NCI-H345 (cell line): ENCODE measurements at places on chromosomes 1 and 21.

- DNase-seq = no peak
These were observed 311.0 kb upstream of the PROX1 start for GRCh38 chr1:213676736-213677135.

DNA sequence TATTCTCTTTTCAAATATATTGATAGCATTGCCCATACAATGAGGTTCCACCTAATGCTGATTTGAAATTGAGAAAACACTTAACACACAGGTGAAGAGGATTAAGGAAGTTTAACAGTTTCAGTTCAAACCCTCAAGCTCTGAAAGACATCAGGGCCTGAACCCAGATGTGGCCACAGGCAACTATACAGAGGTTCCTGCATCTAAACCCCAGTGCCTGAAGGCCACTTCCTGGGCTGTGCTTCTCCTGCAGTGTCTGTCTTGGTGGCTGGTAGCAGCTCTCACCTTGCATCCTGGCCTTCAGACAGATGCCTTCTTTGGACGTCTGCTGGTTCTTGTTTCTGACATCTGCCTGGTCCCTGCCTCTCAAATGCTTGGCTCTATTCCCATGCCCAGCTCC lies 25.1 kb upstream of the NGF start:
- DNase-seq = no peak

- DNase-seq = peak; percentile 53
These were observed 363.5 kb upstream of the USP24 start for GRCh38 chr1:55578646-55579045.

- no peak for DNase-seq
These were observed 59.6 kb downstream of the LUZP1 start for GRCh38 chr1:23108918-23109533.

GRCh38 chr1:17061892-17062291 lies 8.1 kb upstream of the SDHB start:
- DNase-seq = no peak

DNA sequence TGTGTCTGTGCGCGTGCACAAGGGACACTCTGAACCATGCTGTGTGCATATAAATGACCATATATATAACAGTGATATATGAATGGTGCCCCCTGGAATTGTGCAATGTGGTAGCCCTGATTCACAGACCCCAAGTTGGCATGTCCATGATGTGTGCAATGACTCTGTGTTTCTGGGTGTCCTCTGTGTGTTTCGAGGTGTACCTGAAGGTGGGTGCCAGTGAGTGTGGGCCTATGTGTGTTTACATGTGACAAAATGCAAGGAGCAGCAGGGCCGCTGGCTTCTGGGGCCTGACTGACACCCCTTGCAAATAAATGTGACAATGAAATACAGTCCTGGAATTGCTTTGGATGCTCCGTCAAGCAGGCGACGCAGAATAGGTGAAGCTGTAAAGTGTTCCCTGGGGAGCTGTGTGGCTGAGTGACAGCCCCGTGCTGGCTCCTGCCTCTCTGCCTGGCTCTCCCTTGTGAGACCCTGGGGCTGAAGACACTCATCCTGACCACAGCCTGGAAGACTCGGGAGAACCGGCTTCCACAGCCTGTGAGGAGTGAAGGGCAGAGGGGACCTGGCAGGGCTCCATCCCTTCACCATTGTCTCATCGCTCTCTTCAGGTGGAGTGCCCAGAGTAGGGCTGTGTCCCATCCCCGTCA lies 38.2 kb upstream of the CSF3R start:
- DNase-seq = peak; percentile 14

GRCh38 chr1:228332797-228333738 lies 73.6 kb downstream of the TRIM11 start:
- DNase-seq = no peak

DNA sequence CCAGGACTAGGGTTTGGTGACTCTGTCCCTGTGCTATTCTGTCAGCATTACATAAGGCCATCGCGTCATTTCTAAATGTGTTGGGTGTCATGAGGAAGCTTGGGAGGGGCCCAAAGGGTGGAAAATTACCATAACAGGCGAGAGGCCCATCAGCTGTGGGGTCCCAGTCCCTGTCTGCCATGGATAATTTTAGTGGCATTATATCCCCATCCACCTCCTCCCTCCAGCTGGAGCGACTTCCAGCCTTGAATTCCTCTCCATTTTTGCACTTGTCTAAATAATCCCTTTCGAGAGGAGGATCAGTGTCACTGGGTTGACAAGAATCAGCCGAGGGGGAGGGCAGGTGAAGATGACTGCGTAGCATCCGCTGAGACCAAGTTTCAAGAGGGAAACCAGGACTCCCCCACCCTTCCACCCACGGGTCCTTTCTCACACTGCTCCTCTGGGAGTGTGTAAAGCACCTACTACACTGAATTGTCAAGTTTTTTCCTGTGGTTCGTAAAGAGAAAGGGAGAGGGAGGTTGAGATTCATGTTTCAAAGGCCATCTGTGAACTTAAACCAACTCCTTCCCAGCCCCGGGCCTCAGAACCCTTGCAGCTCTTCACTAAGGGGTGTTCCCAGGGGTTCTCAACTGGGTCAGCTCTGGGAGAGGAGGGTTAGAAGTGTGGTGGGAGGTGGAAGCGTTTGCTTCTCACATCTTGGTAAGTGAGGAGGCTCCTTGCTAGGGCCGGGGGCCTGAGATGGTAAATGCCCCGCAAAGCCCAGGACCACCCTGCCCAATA lies 29.2 kb downstream of the VASH2 start:
- no peak for DNase-seq

- DNase-seq = no peak
These were observed 61.5 kb upstream of the F3 start for GRCh38 chr1:94602802-94603625.

GRCh38 chr1:199878823-199879222 lies 148.7 kb upstream of the NR5A2 start:
- DNase-seq = no peak

- DNase-seq = peak; percentile 21
These were observed 5.9 kb upstream of the NUF2 start for GRCh38 chr1:163315773-163316374.

DNA sequence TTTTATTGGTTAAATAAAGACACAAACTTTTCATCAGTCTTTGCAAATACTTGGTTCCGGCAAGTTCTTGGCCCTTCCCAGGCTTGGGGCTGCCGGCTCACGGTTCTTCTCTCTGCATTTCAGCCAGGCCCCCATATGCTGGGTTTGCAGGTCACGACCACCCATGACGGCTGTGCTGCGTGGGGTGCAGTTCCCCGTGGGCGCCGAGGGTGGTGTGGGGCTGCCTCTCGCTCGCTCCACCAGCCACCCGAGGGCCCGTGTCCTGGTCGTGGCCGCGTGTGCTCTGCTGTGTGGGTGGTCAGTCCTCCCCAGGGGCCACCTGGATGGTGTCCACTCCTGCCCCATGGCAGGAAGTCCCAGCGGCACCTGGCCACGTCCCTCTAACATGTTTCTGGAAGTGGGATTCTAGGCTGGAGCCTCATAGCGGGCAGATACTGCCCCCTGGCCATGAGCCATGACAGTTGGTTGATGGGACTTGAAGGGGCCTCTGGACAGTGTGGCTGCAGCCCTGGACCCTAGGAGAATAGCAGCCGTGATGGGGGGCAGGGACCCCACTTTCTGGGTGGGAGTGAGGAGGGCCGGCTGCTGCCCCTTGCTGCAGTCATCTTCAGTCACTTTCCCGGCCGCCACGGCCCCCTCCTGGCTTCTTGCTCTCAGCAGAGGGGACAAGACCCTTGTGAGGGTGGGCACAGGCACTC lies 46.3 kb downstream of the SKI start:
- DNase-seq = no peak

DNA sequence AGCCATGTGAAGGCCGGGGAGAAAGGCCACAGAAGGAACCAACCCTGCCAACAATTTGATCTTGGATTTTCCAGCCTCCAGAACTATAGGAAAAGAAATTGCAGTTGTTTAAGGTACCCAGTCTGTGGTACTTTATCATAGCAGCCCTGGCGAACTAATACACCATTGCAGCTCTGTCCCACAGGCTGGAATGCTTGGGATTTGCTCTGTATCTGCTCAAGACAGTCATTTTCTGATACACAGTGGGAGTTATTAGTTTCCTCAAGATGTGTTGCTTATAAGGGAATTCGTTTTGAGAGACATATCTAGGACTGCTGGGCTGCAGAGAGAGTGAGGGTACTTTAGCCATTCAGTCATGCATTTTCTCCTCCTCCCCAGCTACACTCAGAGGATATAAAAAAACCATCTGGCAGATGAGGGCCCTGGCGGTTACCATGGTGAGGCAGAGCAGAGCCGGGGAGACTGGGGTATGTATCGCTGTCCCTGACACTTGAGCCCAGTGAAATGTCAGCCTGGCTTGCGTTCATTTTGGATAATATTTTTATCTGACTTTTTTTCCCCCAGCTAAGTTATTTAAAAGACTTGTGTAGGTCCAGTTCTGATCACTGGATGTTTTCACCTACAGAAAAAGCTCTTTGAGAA lies 104.6 kb downstream of the DIRAS3 start:
- DNase-seq = peak; percentile 82

DNA sequence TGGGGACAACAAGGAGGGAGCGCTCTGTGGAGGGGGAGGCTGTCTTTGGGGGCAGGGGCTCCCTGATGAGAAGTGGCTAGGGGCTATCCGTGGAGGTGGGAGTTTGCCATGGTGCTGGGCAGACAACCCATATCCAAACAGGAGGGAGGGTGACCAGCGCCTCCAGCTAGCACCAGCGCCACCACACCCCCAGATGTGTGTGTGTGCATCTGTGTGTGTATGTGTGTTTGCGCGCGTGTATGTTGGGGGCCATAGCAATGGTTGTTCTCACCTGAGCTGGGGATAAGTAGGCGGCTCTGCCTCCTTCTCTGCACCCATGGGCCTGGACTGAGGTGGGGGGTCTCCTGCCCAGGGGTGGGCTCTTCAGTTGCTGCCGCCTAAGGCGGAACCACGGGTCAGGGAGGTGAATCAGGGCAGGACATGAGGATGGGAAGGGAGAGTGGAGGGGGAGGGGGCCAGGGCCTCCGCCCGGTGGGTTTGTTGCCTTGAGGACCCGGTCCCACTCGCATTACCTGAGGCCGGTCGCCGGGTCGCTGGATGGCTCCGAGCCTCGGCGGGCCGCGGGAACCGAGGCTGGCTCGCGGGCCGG lies 345 bp downstream of the HPCAL4 start:
- DNase-seq = no peak
